A549 (cell line): ENCODE measurements at places on chromosomes 1 and 21. TPM values are rescaled to one million over a fixed set of nuclear protein-coding genes. Genes with fewer than 3 reads are reported as not detected.

- no peak for DNase-seq
Observed at GRCh38 chr1:109617291-109617801, 2.1 kb downstream of the GNAT2 start.

DNA sequence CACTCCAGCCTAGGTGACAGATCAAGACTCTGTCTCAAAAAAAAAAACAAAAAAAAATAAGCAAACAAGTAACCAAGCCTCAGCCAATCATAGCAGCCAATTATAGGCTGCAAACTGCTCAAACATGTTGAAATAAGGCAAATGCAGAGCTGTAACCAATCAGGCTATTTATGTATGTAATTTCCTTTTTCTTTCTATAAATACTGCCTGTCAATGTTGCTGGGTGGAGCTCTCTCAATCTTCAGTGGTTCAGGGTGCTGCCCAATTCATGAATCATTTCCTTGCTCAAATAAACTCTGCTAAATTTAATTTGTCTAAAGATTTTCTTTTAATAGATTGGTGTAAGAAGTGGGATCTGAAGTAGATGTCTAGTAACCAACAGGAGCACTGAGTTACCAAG, 11.6 kb upstream of the CD1D start:
- DNase-seq = no peak

DNA sequence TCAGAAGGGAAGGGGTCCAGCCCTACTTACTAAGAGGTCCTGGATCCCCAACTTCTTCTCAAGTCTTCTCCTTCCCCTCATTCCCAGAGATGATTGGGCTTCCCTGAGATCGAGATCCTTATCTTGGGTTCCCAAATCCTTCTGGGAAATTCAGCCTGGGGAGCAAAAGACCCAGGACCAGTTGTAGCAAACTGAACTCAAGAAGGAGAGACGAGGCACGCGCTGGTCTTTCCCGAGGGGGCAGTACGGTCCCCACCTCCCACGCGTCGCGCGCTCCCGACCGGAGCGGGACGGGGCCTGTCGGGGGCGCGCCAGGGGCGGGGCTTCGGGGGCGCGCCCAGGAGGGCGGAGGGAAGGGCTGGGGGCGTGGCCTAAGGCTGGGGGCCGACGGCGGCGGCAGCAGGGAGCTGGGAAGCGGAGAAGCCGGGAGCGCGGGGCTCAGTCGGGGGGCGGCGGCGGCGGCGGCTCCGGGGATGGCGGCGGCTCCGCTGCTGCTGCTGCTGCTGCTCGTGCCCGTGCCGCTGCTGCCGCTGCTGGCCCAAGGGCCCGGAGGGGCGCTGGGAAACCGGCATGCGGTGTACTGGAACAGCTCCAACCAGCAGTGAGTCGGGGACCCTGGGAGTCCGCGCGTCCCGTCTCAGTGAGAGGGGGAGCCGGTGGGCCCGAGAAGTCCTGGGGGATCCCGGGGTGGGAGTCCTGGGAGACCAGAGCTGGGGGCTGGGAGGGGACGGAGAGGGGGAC, at the start of gene EFNA3:
TSS of gene EFNA3 (plus strand) at position 369 of the 741 bp plus-strand sequence. CDS start at position 474, 105 bp downstream.
- peak; percentile 50 for DNase-seq

GRCh38 chr21:36784947-36785346, 86.0 kb downstream of the SIM2 start:
- DNase-seq = no peak

GRCh38 chr1:187264995-187265602, 436.4 kb downstream of the PLA2G4A start:
- peak; percentile 33 for DNase-seq

DNA sequence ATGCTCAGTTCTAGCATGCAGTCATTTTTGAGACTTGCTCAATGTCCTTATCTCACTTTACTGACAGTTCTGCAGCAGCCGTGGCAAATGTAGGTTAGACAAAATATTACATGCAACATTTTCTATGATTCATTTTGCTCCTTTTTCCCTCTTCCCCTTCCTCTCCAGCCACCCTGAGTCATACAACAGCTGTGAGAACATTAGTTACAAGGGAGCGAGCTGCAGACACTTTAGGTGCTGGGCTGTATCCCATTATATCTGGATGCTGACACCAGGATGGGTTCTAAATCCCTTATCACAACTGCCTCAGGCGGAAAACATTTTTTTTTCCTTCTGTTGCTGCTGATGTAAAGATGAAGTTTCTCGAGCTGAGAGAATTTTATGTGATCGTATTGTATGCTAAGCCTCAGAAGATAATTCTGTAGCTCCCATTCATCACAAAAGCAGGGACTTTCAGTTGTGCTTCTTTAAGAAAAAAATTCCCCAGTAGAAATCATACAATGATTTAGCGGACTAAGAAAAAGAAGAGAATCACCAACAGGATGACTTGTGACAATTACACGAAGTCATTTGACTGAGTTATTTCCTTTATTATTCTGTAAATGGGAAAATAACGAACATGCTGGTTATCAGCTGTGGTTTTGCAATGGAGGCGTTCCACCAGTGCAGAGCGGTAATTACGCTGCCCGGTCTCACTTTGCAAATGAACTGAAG, 345.0 kb downstream of the DISC1 start:
- no peak for DNase-seq

GRCh38 chr1:196377811-196378210, 230.4 kb downstream of the KCNT2 start:
- no peak for DNase-seq

DNA sequence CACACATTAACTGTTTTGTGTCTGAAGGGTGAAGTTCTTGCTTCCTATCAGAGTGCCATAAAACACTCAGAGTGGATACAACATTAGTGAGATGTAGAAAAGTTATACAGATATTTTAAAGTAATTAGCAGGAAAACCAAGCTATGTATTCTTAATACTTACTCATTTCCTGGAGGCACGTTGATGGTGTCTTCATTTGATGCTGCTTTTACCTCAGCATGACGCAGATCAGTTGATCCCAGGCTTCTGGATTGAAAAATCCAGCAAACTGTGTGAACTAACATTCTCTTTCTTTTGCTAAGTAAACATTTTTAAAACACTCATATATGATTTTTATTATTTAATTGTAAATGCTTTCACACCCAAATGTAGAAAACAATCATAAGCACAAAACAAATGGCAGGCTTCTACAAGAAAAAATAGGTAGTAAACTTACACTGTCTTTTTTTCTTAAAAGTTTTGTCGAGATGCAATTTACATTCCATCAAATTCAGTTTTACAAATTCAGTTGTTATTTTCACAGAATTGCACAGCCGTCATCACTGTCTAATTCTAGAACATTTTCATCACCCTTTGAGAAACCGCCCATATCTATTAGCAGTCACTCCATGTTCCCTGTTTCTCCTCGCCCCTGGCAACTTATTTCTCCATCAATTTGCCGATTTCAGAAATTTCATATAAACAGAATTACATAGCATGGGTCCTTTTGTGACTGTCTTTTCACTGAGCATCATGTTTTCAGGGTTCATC, 198.9 kb downstream of the LRRC7 start:
- DNase-seq = no peak

DNA sequence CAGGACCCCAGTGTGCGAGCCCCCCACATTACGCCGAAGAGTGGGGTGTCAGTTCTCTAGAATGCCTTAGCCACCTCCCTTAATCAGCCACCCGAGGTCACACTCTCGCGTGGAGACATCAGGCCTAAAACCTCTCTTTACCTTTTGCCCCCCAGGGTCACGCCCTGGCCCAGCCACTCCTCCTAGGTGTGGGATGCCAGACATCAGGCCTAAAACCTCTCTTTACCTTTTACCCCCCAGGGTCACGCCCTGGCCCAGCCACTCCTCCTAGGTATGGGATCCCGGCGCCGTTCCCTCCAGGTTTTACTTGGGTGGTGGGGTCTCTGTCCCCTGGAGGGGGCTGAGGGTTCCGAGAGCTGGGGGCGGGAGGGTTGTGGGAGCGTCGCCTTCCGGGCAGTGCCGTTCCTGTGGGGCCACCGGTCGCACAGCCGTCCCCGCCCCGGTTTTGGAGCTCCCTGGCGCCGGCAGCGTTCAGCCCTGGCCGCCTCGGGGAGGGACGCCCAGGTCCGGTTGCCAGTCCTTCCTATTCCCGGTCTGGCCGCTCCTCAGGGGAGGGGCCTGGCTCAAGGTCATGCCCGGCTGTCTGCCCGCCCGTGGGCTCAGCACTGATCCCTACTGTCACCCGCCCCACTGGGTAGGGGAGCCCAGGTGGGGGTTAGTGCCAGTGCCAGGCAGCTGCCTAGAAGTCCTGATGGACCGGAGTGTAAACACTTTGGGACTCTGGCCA, 882 bp downstream of the VPS13D start:
- DNase-seq = no peak

DNA sequence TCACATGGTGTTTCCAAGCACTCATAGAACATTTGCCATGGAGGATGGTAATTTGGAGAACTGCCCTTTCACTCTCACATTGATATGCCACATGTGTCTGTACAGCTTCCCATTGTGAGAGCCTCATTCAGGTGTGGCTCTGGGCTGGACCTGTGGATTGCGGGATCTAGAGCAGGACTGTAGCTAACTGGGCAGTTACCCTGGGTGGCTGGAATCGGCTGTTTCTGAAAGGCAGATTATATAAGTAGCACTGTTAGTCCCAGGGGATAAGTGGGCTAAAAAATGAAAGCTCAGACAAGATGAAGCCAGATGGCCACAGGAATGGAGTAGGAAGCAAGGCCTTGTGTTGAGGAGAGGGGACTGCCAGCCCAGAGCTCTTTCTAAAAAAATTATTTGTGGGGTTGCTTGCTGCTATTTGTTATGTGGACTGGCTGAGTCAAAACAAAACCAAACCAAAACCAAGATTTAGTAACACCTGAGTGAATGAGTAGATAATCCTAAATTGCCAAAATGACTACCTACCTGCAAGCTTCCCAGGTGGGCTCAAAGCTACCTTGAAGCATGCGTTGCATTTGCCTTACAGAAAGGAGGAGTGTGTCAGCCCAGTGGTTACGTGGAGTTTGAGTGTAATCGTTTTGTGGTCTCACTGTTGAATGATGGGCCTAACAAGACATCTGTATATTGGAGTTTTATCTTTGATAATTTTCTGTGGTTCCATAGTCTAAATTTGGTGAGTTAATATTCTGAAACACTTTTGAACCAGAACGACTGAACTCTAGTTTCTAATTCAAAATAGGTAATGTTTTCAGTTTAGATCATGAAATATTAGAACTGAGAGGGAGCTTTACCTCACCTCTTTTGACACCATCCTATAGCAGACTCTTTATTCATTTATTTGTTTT, 58.0 kb downstream of the SDCCAG8 start:
- no peak for DNase-seq

GRCh38 chr1:153190373-153190772, 12.9 kb upstream of the LELP1 start:
- DNase-seq = no peak

DNA sequence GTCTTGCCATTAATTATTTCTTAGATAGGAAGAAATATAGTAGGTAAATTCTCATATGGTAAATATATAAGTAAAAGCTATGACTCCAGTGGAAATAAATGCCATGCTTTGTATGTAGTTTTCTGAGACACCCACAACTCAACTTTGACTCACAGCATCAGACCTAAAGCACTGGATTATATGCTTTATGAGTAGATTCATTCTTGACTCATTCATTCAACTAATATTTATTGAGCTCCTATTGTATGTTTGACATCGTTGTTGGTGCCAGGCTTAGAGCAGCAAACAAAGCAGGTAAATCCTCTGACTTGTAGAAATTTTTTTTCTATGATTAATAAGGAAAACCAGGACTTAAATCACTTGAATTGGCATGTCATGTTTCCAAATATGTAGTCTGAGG, 211.4 kb downstream of the PTPRC start:
- DNase-seq = peak; percentile 20

DNA sequence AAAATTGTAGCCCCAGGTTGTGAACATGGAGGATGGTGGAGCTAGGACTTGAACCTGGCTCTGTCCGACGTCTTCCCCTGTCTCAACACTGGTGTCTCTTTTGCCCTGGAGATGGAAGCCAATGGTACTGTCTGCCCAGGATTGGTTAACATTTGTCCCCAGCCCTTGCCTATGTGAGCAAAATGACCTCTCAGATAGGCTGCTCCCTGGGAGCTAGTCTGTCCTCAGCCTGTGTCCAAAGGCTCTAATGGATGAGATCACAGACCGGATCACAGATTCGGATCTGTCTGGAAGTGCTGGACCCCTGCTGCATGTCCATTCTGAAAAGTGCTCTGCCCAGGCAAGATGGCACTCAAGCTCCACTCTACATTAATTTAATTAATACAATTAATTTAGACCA, 394.4 kb upstream of the VAMP3 start:
- no peak for DNase-seq

DNA sequence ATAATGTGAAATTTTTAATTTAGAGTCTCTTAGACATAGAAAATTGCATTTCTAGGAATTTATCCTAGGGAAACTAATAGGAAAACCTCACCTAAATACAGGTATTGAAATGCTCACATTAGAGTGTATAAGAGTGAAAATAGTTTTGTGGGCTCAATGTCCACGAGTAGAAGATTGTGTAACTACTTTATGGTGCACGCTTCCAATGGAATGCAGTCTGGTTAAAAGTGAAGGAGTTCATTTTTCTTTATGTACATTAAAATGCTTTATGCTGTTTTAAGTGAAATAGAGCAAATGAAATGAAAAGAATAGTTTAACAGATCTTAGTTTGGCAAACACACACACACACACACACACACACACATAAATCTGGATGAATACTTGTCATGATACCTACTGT, 278.2 kb downstream of the USP25 start:
- no peak for DNase-seq

DNA sequence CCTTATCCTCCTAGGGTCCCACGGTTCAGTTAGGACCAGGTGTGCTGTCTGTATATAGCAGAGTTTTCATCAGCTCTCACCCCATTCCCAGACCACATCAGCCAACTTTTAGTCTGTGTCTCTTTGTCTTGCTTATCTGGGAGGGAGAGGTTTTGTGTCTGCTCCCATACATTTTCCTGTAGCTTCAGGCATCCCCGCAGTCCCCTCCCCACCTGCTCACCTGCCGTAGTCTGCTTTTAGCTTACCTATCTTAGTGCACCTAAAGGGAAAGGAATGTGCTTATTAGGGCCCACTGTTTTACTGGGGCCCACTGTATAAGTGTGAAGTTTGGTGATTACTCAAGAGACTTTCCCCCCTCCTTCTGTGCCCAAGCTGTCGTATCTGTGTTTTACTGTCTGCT, 225.1 kb downstream of the PLA2G4A start:
- no peak for DNase-seq

- DNase-seq = peak; percentile 50
Observed at GRCh38 chr1:26164036-26164860, 4.5 kb downstream of the C1orf232 start.

- DNase-seq = no peak
Observed at GRCh38 chr1:26346274-26347033, 7.5 kb downstream of the CRYBG2 start.

The RHOU gene
- polyA plus RNA-seq = 9.7 to 14.7 TPM (median 10.2 TPM) in 3 replicates

The KIFAP3 gene
- polyA plus RNA-seq = 11.7 to 12.9 TPM (median 12.5 TPM) in 3 replicates

The NTMT2 gene
- not detected in 3 replicates for polyA plus RNA-seq

The TDRD5 gene
- polyA plus RNA-seq = 0.08 to 0.29 TPM (median 0.26 TPM) in 3 replicates
